ENCODE measurements at places on chromosomes 2 and 18.
A peak's percentile ranks its signal among the peaks of the same experiment; 100 is the strongest.

DNA sequence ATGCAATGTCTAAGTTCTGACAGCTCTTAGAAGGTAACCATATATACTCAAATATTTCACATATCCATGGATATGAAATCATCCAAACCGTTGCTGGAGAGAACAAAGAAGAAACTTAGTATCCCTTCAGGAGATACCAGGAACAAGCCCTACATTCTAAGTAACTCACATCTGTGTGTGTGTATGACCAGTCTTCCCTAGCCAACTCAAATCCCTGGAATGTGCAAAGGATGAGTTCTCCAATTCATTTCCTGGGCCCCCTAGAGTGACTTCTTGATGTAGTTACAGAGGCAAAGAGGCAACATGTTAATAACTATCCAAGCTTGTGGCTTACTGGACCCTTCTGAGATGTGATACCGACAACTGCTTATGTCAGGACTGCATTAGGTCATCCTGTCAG is 20.1 kb downstream of the TPGS2 start:
- peak; percentile 76 for DNase-seq

DNA sequence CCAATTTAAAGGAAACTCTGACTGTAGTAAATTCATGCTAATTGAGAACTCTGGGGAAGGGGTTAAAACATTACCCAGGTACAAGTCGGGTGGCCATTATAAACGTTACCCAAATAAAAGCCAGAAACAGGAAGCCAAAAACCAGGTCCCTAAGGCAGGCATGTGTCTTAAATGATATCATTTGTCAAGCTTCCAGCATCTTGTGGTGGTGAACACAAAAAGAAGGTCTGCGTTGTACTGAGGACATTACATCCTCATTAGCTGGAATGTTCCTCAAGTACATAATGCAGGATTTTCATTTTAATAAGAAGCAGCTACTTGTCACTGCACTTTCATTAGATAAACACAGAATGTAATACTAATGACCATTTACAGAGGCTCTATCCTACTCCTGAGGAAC is 10.9 kb downstream of the PTGR3 start:
- DNase-seq: peak; percentile 80

DNA sequence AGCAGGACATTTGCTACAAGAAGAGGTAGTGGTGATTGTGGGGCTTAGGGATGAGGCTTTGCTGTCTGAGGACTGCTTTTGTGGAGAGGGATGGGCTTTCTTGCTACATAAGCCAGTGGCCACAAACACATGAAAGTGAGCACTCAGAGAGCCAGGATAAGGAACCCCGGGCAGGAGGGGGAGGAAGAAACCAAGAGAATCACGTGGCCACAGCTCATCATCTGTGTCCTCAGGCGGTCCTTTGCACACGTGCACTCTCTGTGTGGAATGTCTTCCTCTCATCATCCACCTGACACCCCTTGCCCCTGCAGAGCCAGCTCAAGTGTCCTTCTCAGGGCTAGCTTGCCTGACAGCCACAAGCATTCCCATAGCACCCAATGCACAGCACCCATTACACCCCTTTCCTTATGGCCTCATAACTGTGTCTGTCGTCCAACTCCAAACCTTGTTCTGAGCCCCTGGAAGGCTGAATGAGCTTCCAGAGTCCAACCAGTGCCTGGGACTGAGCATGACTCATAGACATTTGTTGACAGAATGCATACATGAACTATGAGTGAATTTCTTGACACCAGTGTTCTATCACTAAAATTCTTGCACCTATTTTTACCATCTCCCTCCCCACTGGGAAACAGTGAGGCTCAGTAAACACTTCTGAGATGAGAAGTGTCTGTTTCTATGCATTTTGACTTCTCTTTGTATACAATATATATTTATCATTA is 398.3 kb downstream of the ALK start:
- DNase-seq: peak; percentile 70

DNA sequence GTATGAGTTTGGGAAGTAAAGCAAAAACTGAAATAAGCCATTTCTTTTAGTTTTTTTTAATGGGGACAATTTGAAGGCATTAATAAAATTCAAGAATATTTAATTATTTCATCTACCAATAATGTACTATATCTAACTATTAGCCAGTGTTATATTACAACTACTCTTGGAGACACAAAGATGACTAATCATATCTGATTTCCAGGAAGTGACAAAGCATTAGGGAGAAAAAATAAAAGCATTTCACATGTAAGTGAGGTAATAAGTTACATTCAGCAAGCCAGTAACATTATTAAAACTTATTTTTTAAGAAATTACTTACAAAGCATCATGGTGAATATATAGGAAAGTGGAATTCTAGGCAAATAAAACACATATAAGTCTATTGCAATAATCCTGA is 781.3 kb upstream of the NRXN1 start:
- DNase-seq: peak; percentile 79

GRCh38 chr18:33022370-33022769 is 249.5 kb upstream of the KLHL14 start:
- DNase-seq: no peak

DNA sequence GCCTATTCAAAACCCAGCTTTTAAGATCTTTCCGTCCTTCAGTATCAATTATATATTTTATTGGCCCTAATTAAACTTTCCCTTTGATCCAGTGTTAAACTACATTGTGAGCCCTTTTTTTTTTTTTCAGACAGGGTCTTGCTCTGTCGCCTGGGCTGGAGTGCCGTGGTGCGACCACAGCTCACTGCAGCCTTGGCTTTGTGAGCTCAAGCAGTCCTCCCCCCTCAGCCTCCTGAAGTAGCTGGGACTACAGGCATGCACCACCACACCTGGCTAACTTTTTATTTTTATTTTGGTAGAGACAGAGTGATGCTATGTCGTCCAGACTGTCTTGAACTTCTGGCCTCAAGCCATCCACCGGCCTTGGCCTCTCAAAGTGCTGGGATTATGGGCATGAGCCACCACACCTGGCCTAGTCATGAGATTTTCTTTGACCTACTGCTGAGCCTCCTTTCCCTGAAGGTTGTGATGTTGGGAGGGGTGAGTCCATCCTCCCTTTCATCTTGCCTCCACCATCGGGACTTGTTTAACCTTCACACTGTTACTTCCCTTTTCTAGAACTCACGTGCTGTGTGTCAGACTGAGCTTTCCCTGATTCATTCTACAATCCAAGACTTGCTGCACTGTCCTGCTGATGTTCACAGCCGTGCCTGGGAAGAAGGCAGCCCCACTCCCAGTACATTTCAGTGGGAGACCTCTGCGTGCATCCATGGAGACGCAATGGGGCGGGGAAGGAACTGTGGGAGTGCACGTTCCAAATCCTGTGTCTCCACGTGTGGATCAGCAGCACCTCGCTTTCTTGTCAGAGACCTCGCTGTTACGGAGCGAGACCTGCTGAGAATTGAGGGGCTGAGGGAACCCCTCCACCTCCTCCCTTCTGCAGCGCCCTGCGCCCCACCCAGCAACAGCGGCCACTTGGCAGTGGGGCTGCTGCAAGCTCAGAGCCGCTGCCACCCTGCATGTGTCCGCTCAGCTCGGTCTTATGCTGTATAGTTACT is 10.8 kb downstream of the OXER1 start:
- no peak for DNase-seq

GRCh38 chr2:29166242-29167039 is 51.2 kb downstream of the CLIP4 start:
- DNase-seq: peak; percentile 52

- DNase-seq: no peak
Observed at GRCh38 chr2:102780467-102780866, 18.6 kb downstream of the TMEM182 start.

- DNase-seq: no peak
Observed at GRCh38 chr2:26123426-26123825, 49.5 kb upstream of the GAREM2 start.

DNA sequence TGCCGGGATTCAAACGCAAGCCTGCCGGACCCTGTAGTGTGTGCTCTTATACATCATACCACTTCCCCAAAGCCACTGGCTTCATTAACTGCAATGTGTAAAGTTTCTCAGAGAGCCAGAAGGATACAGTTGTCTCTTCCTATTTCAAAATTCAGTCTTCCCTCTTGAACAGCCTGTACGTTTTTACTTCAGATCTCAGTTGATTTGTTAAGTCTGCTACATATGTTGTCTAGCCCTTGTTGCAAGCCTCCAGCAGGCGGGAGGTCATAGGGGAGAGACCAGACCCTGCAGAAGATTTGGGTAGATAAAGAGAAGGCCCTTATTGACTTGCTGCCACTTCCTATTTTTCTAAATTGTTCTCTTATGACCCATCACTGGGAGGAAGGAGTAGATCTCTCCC is 56.2 kb downstream of the ARHGEF33 start:
- no peak for DNase-seq

GRCh38 chr2:50431958-50432650 is 599.8 kb downstream of the NRXN1 start:
- DNase-seq: no peak

All from fibroblast of mammary gland (primary cell).